T-cell (primary cell): ENCODE measurements at places on chromosomes 11 and 22. TPM values are rescaled to one million over a fixed set of nuclear protein-coding genes. Genes with fewer than 3 reads are reported as not detected.

The PATE1 gene
- not detected for total RNA-seq

- DNase-seq, result no peak
Observed at GRCh38 chr11:773830-774229, 3.5 kb downstream of the GATD1 start.

GRCh38 chr11:75893251-75893650, 78.2 kb downstream of the UVRAG start:
- no peak for DNase-seq

DNA sequence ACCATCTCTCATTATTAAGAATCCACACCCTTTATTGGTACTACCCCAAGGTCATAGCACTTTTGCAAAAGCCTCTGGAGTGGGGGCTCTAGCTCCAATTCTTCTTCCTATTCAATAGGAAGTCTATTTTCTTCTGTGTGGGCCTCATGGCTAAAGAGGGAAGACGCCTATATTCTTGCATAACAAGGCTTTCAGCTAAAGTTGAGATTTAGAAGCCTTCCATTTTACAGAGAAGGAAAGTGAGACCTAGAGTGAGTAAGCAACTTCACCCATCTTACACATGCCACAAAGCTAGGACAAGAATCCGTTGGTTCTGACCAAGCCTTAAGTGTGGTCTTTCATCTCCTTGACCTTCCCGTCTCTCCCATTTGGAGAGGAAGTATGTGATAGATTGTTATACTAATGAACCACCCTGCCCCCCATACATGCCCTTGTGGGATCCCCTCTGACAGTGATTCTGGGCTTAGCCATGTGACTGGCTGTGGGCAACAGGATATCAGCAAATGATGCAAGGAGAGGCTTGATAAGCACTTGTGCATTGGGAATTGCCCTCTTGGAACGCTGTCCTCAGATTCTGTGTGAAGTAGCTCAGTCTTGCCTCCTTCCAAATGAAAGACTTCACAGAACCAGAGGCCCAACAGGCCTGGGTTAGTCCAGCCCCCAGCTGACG, 12.3 kb downstream of the BACE1 start:
- no peak for DNase-seq

DNA sequence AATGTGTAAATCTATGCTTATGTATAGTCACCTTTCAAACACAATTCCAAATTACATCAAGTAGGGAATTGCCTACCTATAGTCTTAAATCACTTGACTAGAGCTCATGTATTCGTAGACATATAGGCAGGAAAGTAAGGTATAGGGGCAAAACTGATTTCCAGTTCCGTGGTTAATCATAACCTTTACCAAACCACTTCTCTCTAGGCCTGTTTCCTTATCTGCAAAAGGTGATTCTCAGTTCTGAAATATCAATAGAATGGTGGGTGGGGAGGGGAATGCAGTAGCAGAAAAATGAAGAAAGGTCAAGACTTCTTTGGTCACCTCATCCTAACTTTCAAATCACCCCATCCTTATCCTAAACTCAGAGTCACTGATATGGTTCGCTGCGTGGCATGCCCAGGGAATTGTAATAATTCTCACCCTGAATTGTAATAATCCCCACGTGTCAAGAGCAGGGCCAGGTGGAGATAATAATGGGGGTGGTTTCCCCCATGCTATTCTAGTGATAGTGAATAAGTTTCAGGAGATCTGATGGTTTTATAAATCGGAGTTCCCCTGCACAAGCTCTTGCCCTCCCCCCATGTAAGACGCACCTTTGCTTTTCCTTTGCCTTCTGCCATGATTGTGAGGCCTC, 1.9 kb upstream of the ANO5 start:
- DNase-seq, result no peak

DNA sequence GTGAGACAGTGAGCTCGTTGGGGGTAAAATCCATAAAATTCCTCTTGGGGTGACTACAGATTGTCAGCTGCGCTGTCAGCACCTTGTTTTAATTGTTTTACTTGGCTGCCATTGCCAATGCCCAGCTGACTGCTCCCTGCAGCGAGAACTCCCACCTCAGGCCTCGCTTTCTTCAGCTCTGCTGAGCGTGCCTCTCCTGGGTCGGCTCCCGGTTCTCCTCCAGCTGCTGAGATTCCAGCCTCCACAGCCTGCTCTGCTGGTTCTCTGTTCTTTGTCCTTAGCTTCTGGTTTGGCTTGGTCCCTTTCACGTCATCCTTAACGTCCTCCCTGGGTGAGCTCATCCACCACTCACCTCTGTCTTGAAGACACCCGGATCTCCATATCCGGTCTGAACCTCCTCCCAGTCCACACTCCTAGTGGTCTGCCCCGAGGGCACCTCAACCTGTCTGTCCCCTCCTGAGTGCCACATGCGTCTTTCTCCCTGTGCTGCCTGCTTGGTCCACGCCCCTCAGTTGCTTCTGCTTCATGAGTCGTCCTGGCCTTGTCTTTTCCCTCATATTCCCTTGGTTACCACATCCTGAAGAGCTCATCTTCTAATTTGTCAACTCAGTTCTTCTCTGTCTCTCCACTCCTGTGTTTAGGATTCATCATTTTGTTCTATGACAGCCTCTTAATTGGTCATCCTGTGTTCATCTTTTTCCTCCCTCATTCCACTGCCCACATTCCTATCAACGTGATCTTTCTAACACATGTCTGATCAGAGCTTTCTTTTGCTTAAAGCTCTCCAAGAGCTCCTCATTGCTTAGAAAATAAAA, 35.6 kb downstream of the BMAL1 start:
- DNase-seq, result no peak
